ENCODE measurements at places on chromosomes 6 and 20.

GRCh38 chr6:34644716-34645115, 51.9 kb downstream of the ILRUN start:
- DNase-seq: no peak

DNA sequence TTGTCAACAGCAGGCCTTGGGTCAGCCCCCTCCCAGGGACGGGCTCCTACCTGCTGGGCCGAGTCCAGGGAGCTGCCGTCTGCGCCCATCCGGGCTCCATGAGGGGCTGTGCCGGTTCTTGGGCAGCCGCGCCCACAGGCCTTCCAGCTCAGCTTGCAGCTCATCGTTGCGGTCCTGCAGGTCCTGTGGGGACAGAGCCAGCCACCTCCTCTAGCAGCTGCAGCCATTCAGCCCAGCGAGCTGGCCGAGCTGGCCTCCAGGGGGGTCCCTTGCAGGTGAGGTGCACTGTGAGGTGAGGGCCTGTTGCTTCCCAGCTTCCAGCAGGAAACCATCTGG, 74.4 kb downstream of the GINS1 start:
- DNase-seq: no peak

DNA sequence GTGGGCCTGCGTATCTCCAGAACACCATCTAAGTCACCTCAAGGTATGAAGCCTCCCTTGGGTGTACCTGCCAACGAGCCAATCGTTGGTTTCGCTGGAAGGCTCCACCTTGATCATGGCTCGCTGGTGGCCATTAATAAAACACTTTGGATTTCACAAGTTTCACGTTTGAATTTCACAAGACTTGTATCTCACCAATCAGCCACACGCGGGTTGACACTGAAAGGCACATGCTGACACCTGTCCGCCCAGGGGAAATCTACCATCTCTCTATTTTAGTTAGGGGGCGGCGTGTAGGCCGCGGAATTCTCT, 586 bp upstream of the HMGA1 start:
- no peak for DNase-seq

DNA sequence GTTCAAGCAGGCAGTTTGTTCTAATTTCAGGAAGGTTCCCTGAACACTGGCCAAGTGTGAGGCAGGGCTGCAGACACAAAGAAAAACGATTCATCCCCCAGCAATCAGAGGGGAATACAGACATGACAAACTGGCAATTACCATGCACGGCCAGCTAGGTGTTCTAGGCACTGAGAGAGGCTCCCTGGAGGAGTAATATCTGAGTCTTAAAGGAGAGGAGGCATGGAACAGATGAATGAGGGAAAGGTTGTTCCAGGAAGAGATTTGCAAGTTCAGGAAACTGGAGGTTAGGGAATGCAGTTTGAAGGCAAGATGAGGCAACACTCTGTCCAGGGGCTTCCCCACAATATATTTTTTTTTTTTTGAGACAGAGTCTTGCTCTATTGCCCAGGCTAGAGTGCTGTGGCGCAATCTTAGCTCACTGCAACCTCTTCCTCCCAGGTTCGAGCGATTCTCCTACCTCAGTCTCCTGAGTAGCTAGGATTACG, 11.1 kb downstream of the RRAGD start:
- no peak for DNase-seq

DNA sequence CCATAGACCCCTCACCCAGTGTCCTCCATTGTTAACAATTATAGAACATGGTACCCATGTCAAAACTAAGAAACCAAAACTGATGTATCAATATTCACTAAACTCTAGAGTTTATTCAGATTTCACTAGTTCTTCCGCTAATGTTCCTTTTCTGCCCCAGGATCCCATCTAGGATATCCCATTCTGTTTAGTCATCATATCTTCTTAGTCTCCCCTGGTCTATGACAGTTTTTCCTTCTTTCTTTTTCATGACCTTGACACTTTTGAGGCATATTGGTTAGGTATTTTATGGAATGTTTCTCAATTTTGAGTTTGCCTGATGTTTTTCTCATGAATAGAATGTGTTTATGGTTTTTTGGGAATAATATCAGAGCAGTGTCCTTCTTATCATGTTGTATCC, 146.7 kb downstream of the SCML4 start:
- no peak for DNase-seq

GRCh38 chr6:166490671-166491500, 95.6 kb downstream of the RAMACL start:
- no peak for DNase-seq

DNA sequence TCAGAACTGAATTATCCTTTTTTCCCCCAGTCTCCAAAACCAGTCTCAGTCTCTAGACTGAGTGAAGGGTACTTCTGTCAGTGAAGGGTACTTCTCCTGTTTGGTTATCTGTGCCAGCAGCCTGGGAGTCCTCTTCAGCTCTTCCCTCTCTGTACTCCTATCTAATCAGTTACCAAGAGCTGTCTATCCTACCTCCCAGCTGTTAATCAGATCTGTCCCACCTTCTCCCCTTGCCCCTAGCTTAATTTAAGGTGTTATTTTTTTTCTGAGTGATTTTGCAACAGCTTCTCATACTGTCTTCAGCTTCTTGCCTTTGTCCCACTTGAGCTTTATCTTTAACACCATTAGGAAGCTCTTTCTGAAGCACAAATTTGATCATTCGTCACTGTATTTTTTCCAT, 491.9 kb upstream of the SOX4 start:
- DNase-seq: no peak

GRCh38 chr6:92827104-92827503, 592.3 kb downstream of the EPHA7 start:
- DNase-seq: no peak

GRCh38 chr20:21190869-21191268, 65.0 kb downstream of the KIZ start:
- DNase-seq: no peak

- DNase-seq: no peak
Measured at GRCh38 chr6:99605074-99605734, 1.4 kb upstream of the PRDM13 start.

- DNase-seq: no peak
Measured at GRCh38 chr6:44264154-44265006, 971 bp downstream of the NFKBIE start.

DNA sequence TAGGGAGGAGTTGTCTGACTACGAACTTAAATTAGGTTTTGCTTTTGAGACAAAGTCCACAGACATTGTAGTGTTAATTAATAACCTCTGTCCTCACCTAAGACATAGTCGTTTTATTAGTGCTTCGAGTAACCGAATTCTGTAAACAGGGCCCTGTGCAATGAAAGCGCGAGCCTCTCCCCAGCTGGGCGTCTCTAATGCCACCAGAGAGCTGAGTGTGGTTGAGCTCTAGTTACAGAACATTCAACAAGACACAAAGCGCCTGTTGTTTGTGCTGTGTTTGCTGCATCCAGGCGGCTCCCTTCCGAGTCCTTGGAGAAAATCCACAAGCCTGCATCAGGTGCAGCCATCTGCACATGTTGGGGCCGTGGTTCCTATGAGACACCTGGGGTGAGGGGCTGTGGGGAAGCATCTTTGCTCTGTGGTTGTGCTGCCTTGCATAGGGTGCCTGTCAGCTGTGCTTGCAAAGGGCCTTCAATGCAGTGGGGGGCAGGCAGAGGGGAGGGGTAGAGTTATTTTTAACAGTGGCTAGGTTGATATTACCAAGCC, 63.9 kb downstream of the CD164 start:
- no peak for DNase-seq

DNA sequence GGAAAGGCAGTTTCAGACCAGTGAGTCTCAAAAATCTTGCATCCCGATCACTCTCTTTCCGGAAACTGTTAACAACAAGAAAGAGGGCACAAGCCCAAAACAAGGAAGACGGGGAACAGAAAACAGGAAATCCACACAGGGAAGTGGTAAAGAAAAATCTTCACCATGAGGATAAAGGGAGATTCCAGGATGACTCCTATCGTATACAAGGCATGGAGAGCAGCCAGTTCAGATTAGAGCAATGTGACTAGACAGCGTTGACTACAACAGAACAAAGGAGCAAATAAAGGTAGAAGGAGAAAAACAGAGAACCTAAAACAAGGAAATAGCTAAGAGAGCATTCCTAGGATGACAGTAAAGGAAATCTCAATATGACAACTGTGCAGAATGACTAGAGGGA, 26.5 kb downstream of the VNN1 start:
- DNase-seq: no peak

DNA sequence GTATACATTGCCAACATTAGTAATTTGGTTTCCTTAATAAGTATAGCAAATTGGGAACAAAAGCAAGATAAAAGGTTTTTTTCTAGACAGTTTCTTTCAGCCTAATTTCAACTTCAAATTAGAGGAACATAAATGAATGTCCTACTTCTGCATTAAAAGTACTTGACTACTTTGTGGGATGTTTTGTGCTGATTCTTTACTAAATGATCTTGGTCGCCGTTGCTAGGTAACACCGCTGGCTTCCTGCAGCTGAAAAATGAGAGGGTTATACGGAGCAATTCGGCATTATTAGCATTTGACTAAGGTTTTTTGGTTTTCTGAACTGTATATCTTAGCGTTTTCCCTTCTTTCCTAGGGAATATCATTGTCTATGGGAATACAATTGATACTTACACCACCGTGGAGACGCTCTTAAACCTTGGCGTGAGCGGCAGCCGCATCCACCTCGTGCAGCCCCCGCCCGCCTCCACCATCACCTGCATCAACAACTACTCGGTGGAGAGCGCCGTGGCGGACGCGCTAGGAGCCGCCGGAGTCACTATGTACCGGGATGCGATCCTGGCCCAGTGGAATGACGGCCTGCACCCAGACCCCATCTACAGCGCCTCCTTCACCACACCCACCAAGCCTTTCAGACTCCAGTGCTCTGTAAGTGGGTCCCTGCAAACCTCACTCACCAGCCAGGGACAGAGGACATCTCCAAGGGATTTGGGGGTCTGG, 90.9 kb upstream of the INSM1 start:
- no peak for DNase-seq

DNA sequence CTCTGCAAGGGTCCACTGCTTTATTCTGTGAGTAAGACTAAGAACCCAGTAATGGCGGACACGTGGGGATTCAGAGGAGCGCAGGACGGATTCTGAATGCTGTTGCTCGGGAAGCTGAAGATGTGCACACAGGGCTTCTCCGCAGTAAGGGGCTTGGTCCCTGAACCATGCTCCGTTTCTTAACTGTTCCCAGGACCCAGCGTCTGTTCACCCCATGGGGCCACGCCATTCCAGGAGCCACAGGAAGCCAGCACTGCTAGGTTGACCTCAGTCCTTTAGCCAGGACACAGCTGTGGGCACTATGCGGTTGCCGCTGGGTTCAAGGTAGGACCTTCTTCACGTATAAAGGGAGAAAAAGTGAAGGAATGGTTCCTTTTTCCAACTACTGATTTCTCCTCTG, 59.8 kb downstream of the IRF4 start:
- no peak for DNase-seq

DNA sequence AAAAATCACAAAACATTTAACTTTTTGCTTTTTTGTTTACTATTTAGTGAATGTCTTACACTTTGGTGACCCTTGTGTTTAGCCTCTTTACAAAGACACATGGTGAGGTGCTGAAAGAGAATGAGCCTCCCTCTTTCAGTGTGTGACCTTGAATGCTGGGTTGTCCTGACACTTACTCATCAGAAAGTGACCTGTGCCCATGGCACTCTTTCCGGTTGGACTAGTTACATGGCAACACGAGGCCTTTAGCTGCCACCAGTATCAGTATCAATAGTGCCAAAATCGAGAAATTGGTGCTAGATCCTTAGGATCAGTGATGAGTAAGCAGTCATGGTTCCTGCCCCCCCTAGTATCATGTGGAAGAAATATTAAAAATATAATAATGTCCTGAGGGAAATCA, 1.7 kb upstream of the RPL7L1 start:
- DNase-seq: no peak

DNA sequence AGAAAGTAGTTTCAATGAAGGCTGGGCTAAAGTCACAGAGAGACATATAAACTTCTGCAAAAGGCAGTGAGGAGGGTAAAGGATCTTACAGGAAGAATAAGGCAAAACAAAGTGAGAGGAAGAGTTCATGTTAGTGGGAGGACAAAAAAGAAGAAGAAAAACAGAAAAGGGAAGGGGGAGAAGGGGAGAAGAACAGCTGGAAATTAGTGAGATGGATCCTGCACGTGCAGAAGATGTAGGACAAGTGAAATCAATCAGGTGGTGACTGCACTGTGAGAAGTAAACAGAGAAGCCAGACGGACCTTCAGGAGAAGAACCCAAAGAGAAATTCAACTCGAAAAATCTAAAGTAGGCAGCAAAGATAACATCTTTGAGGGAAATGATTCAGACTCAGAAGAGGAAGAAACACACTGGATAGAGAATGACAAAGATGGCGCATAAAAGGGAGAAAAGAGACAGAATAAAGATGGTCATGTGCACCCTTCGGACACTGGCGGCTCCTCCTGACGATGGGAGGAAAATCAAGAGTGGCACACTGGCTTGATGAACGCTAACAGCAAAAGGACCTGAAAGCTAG, 105.9 kb downstream of the MYB start:
- DNase-seq: no peak

DNA sequence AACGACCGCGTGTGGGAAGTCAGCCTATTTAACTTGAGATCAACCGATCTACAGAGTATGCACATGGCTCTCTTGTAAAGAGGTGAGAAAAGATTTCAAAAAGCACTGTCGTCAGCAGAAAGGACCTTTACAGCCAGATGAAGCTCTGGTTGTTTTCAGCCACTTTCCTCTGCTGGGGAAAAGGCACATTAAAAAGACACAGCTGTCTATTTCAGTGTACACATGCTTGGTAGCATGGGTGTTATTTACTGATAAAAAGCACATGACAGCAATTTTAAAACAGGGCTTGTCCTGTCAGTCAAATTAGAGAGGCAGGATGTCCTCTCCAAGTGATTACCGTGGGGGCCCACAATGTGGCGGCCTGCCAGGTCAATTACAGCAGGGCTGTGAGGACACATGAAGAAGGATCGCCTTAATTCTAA, 188.9 kb downstream of the PRKN start:
- no peak for DNase-seq

DNA sequence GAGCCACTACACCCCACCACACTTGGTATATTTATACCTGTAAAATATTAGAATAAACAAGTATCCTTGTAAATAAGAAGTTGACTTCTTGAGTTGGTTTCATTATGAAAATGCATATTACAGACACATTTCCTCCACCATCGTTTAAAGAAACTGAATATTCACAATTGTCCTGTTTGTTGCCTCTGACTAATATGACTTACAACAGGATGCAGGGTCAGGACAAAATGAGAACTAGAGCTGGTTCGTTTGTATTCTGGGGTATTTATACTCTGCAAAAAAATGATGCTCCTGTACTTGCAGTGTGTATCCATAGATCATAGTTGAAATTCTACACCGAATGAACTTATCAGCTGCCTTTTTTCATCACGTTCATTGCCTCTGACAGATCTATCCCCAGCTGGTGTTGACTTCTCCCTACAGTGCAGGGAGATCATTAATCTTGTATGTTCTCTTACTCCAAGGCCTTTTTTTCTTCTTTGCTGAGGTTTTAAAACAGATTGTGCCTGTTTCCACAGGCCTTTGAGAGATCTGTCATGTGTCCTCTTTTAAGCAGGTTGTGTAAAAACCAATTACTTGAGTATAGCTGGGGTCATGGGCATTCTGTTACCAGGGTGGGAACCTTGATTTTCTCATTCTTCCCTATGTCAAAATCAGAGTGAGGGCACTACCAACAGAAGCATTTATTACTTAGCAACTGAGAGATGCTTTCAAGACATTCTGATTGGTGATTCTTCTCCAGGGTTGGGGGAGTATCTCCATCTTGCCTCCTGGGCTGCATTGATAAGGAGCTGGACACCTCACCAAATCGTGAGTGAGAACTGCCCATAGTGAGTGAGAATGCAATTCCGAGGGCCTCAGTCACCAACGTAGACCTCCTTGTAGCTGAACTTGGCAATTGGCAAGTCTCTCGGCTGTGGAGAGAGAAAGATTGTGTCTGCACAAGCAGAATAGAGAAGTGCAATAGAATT, 78.8 kb upstream of the CD83 start:
- DNase-seq: no peak

- no peak for DNase-seq
Measured at GRCh38 chr20:17490501-17490900, 40.7 kb downstream of the BFSP1 start.
